Vagina (tissue), 2 donors: ENCODE measurements at places on chromosomes 7 and 10. TPM values are rescaled to one million over a fixed set of nuclear protein-coding genes. Genes with fewer than 3 reads are reported as not detected.

DNA sequence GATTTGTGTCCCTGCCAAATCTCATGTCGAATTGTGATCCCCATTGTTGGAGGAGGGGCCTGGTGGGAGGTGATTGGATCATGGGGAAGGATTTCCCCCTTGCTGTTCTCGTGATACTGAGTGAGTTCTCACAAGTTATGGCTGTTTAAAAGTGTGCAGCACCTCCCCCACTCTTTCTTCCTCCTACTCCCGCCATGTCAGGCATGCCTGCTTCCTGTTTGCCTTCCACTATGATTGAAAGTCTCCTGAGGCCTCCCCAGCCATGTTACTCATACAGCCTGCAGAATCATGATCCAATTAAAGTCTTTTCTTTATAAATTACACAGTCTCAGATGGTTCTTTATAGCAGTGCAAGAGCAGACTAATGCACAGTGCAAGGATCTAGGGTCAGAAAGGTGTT, 75.4 kb downstream of the CALD1 start:
- DNase-seq, result no peak

DNA sequence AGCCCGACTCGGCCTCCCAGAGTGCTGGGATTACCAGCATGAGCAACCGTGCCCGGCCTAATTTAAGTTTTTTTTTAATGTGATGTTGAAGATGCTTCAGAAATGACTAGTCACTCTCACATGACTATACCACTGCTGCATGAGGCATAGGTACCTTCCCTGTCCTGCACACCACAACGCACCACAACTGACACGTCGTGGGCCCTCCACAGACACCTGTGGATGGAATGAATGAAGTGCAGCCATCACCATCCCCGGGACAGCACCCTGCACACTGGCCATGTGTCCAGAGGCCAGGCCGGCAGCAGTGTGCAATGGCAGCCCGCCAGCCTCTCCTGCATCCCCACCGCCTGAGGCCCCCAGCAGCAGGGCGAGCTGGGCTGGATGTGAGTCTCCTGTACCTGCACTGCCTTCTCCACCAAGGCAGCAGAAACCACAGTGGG, 55.1 kb downstream of the VOPP1 start:
- DNase-seq, result no peak

- no peak for DNase-seq
Observed at GRCh38 chr7:158395780-158396278, 191.8 kb downstream of the PTPRN2 start.

DNA sequence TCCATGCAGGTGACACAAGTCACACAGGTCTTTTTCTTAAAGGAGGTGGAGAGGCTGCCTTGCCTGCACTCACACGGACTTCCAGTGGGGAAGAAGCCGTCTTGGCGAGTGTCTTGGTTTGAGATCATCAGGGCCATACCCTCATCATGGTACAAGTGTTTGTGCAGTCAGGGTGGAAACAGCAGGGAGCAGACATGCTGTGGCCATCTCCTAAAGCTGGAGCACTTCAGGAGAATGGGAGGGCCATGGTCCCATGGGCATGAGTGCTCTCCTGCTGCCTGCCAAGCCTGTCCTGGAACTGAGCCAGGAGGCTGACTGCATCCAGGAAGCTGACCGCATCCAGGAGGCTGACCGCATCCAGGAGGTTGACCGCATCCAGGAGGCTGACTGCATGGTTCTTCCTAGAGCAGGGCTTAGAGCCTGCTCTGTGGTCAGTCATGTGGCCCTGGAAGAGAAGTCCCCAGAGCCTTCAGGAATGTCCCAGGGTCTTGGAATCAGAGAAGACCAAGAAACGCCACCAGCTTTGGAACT, 98.4 kb downstream of the ADARB2 start:
- no peak for DNase-seq

GRCh38 chr7:102275123-102275703, 11.5 kb upstream of the SH2B2 start:
- DNase-seq, result no peak

VIPR2 gene
- total RNA-seq, result 11.3 TPM

SH3PXD2A gene
- 56.2 TPM for total RNA-seq

LRRC17 gene
- 2.9 TPM for total RNA-seq

TEX47 gene
- total RNA-seq, result not detected
